ENCODE measurements at places on chromosomes 4 and X. TPM values are rescaled to one million over a fixed set of nuclear protein-coding genes. Genes with fewer than 3 reads are reported as not detected.

Gene HTN3
- not detected for total RNA-seq

Gene CLTRN
- 0.09 TPM for total RNA-seq

Gene AKAP4
- total RNA-seq, result not detected

Gene EFHC2
- not detected for total RNA-seq

Gene NAP1L3
- 0.18 TPM for total RNA-seq

Gene GBA3
- total RNA-seq, result not detected

Gene CACNA1F
- not detected for total RNA-seq

Data from endothelial cell of coronary artery (primary cell).